Testis (tissue), 5 donors: ENCODE measurements at places on chromosomes 2 and 18. TPM values are rescaled to one million over a fixed set of nuclear protein-coding genes. Genes with fewer than 3 reads are reported as not detected.

- no peak overlapping the region for H3K27ac ChIP-seq
- no peaks in the 10 kb centered on the region for H3K27me3 ChIP-seq
- no peaks in the 10 kb centered on the region for H3K36me3 ChIP-seq
- no peak for DNase-seq
- no peaks in the 10 kb centered on the region for H3K4me1 ChIP-seq
Measured at GRCh38 chr2:25170888-25171287, 2.5 kb upstream of the POMC start.

GRCh38 chr18:48992791-48993555, 42.2 kb upstream of the SMAD7 start:
- DNase-seq: no peak
- H3K4me1 ChIP-seq: peaks cover 9% of the 10 kb centered on the region
- no peaks in the 10 kb centered on the region for H3K36me3 ChIP-seq
- no peak overlapping the region for H3K27ac ChIP-seq

PAIP2B gene
- total RNA-seq: 3.3 TPM

C2orf80 gene
- total RNA-seq: not detected

MAP3K2 gene
- 74.0 TPM for total RNA-seq

LYG2 gene
- total RNA-seq: 0.43 TPM

DNA sequence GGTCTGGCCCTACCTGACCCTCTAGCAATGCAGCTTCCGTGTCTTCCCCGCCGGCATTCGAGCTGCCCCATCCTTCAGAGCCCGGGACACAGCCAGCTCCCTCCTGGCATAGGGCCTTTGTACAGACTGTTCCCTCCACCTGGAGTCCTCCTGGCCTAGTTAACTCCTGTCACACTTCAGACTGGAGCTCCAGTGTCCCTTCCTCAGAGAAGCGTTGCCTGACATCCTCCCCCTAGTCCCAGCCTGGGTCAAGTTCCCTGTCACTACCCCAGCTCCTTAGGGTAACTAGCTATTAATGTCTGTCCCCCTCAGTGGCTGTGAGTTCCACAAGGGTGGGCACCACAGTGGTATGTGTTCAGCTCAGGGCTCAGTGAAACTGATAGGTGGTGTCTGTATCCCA, 45.5 kb upstream of the LOXHD1 start:
- no peaks in the 10 kb centered on the region for H3K27me3 ChIP-seq
- no peak overlapping the region for H3K4me3 ChIP-seq
- no peak overlapping the region for H3K27ac ChIP-seq
- H3K4me1 ChIP-seq: peaks cover 8% of the 10 kb centered on the region
- no peaks in the 10 kb centered on the region for H3K36me3 ChIP-seq

TEX44 gene
- total RNA-seq: 248 TPM
